Urinary bladder (tissue), 4 donors: ENCODE measurements at places on chromosomes 6 and 20. TPM values are rescaled to one million over a fixed set of nuclear protein-coding genes. Genes with fewer than 3 reads are reported as not detected.

GRCh38 chr6:155493694-155494143 lies 38.1 kb upstream of the NOX3 start:
- DNase-seq, result peak; percentile 36

- DNase-seq, result no peak
Measured at GRCh38 chr20:23105193-23105592, 19.1 kb upstream of the CD93 start.

DNA sequence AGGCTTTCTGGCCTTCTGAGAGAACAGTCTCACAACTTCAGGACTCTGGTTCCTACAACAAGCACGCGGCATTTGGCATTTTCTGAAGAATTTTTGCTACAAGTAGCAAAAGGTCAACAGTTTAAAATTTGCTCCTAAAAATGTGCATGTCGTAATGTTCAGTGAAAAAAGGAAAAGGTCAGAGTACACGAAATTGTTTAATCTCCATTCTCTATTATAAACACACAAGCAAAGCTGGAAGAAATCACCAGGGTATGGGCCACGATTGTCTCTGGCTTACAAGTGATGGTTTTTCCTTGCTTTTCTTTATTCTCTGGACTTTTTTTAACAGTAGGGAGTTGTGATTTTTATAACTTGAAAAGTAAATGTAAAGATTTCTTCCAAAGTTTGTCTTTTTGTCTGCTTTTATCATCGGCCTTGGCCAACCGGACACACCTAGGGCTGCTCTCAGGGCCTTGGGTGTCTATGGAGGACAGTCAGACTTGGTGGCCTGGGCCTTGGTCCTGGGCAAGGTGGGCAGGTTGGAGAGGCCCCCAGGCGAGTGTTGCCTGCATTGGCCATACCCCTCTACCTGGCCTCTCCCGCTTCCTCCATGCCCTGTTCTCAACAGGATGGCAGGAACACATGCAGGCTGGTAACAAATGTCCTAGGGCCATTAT lies 32.4 kb downstream of the PLEKHG1 start:
- no peak for DNase-seq

- DNase-seq, result no peak
Measured at GRCh38 chr6:106525107-106525881, 104.0 kb downstream of the RTN4IP1 start.

DNA sequence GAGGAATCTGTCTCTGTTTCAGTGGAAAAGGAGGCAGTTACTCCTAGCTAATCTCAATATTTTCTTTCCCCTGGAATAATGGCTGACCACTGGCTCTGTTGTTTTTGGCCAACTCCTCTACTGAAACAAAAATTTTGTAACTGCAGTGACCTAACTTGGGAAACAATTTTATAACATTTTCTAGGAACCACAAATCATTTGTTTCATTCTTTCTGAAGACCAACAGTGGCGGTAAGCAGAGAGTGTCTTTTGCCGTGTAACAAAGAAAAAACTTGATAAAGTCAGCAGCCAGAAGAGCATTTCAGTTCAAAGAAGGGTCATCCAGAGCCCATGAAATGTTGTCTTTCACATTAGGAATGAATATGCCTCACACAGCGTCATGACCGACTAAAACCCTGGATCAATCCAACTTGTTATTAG lies 11.8 kb upstream of the BFSP1 start:
- peak; percentile 49 for DNase-seq

GRCh38 chr6:17629824-17630510 lies 29.9 kb downstream of the FAM8A1 start:
- DNase-seq, result no peak

Gene RGS19
- total RNA-seq, result 7.8 TPM

Gene HSPA12B
- 10.7 TPM for total RNA-seq

DNA sequence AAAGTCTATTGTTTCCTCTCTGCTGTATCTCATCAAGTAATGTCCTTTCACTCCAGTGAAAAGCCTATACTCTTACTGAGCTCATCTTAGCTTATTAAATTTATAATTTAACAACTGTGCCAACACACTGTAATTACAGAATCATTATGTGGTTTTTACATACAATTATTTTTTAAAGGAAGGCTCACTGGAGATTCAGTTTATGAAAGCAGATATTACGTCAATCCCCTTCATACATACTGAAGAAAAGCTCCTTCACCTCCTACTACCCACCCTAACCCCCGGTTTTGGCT lies 28.1 kb downstream of the ARHGAP18 start:
- DNase-seq, result no peak

DNA sequence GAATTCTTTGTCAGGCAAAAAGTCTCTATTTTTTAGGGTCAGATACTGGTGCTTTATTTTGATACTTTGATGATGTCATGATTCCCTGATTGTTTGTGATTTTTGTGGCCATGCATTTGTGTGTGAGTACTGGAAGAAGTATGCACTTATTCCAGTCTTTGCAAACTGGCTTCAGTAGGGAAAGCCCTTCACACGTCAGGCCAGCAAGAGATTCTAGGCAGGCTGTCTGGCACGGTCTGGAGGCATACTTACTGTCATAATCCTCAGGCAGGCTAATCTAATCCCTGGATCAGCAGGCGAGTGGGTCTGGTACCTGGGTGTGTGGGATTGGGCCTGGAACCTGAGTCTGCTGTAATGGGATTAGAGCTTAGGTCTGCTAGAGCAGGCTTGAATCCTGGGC lies 391.8 kb upstream of the MMS22L start:
- DNase-seq, result no peak

DNA sequence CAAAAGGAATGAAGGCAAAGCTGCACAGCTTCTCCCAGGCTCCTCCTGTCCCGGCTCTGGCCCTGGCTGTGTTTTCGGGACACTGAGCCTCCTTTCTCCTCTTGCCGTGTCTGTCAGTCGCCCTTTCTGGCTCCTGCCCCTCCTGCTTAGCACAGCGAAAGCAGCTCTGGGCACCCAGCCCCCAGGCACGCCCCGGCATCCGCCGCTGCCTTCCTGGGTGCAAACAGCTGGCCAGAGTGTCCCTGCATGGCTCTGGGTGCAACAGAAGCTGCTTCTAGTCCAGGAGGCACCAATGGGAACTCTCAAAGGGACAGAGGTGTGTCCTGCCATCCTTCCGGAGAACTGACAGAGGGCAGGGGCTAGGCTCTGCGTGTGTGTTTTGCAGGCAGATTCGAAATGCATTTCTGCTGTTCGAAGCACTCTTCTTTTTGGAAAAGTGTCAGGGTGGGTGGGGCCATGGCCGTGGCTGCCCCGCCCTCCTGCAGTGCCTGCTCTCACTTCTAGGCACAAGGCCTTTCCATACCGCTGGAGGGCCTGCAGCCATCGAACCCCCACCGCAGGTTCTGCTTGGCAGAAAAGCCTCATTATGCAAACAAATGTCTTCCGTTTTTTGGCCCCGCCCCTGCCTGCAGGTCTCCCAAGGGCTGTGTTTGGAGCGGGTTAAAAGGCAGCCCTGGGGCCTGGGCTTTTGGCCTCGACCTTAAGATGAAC lies 15.5 kb downstream of the COL9A3 start:
- no peak for DNase-seq

- DNase-seq, result no peak
Measured at GRCh38 chr20:45842169-45842812, 8.7 kb downstream of the SNX21 start.

GRCh38 chr6:131250122-131250521 lies 114.9 kb downstream of the AKAP7 start:
- no peak for DNase-seq

Gene LY6G6F
- not detected for total RNA-seq

Gene ECT2L
- total RNA-seq, result 0.21 TPM

DNA sequence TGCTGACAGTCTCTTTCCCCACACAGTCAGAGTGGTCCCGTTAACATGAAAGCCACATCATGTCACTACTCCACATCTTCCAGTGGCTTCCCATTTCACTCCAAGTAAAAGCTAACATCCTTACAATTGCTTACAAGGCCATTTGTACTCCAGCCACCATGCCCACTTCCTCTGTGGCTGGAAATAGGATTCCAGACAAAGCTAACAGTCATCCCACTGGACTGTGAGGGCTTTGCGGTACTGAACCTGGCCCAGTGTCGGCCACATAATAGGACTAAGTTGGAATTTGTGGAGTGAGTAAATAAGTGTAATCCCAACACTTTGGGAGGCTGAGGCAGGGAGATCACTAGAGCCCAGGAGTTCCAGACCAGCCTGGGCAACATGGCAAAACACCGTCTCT lies 10.9 kb downstream of the CCM2L start:
- no peak for DNase-seq

Gene CLPSL2
- total RNA-seq, result not detected

DNA sequence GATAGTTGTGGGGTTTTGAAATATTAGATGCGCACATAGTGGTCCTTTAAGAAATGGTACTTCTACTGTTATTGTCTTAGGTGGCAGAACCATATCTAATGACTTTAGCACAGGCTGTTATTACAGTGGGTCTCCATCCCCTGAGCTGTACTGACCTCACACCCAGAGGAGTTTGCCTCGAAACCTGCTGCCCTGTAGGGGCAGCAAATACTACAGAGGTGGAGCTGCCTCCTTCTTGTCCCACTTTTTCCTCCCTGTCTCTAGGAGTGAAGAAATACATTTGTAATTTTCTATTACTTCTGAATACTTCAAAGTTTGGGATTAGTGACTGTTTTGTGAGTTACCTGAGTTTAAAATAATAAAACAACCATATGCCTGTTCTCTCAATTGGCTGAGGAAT lies 8.2 kb downstream of the TRIM31 start:
- DNase-seq, result no peak

Gene COX4I2
- total RNA-seq, result 4.8 TPM

GRCh38 chr20:23121751-23122320 lies 35.7 kb upstream of the CD93 start:
- DNase-seq, result no peak

DNA sequence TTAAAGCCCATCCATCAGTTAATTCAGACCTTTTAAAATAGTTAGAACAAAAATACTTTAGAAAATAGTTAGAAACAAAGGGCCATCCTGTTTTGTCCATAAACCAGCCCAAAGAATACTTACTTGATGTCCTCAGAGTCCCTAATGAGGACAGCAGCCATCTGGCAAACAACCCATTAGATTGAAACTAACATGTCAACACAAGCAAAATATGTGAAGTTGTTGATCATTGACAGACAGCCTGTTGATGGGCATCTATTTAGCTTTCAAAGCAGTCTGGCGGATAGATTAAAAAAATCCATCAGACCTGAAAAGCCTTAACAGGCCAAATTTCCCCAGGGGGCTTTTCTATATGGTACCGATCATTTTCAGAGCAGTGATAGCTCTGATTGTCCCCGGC lies 154.2 kb upstream of the TSHZ2 start:
- DNase-seq, result no peak

DNA sequence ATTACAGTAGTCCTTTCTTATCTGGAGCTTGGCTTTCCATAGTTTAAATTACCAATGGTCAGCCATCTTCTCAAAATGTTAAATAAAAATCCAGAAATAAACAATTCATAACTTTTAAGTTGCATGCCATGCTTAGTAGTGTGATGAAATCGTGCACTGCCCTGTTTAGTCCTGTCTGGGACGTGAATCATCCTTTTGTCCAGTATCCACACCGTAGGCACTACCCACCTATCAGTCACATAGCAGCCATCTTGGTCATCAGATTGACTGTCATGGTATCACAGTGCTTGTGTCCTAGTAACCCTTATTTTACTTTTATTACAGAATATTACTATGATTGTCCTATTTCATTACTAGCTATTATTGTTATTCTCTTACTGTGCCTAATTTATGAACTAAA lies 924.1 kb downstream of the EYS start:
- no peak for DNase-seq

- no peak for DNase-seq
Measured at GRCh38 chr6:88383183-88383582, 217.0 kb upstream of the CNR1 start.

GRCh38 chr6:21908161-21908848 lies 314.8 kb downstream of the SOX4 start:
- DNase-seq, result no peak

Gene GINS1
- 10.2 TPM for total RNA-seq

DNA sequence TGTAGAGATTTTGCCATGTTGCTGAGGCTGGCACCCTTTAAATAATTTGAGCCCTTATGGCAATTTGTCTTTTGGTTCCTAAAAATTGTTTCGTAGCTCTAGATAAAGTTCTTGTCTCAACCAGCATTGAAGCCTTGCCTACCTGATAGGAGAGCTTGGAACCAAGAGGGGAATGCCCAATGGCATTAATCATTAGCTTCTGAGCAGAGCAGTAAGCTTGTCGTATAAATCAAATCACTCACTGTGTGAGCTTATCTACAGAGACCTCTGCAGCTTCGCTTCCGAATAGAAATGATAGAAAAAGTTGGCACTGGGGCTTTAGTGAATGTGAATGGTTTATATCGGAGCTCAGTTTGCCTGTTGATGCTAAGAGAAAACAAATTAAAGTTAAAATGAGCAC lies 10.7 kb downstream of the ANKRD6 start:
- no peak for DNase-seq

Gene JAG1
- 131 TPM for total RNA-seq

Gene FBXO5
- 24.1 TPM for total RNA-seq

- no peak for DNase-seq
Measured at GRCh38 chr6:148422085-148422484, 79.4 kb downstream of the SASH1 start.

- no peak for DNase-seq
Measured at GRCh38 chr6:21738180-21739094, 144.9 kb downstream of the SOX4 start.

Gene HAO1
- not detected for total RNA-seq

DNA sequence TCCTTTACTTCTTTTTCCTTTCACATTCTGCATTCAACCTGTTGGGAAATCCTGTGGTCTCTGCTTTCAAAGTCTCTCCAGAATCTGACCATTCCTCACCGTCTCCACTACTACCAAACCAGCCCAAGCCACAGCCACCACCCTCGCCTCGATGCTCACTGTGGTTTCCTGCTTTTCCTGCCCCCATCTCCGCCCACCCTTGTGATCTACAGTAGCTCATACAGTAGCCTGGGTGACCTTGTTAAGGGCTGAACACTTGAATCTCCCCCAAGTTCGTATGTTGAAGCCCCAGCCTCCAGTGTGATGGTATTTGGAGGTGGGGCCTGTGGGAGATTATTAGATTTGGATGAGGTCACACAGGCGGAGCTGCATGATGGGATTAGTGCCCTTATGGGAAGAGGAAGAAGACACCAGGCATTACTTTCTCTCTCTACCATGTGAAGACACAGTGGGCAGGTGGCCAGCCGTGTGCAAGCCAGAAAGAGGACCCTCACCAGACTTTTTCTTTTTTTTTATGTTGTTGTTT lies 189.0 kb upstream of the UST start:
- DNase-seq, result no peak

DNA sequence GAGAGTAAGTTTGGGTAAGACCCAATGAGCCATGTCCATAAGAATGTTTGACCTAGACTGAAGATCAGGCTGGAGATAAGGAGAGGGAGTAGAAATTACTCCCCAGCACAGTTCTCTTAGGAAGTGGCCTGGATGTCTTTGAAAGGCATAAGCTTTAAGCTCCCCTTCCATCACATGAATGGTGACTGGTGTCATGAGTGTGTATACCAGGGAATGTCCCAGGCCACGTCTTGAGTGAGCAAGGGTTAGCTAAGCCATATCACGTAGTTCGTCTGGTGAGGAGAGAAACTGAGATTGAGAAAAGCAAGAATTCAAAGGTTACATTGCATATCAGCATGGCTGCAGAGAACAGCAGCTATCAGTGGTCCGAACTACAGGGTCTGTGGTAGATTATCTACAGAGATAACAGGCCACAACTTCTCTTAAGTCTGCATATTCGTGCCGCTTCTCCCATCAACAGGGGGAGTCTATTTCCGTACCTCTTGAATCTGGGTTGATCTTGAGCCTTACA lies 60.1 kb upstream of the BMP2 start:
- DNase-seq, result no peak

Gene FAM217A
- not detected for total RNA-seq
